ENCODE measurements at places on chromosomes 4 and X.

GRCh38 chrX:17077361-17077760 lies 130.9 kb downstream of the REPS2 start:
- no peak for DNase-seq

DNA sequence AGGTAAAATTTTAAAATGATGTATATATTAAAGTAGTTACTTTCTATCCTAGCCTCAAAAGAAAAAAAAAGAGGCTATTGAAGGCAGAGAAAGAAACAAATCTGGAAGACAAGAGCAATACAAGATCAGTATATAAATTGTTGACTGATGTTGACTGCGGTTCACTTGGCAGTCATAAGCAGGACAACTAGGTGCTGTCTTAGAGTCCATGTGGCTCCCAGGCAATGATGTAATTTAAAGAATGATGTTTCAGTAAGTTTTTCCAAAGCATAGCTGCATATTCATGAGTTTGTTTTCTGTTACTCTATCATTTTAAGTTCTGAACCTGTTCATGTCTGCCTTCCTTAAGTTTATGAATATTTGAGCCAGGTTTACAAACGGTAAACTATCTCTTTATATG lies 630.2 kb downstream of the FAT4 start:
- DNase-seq = no peak

DNA sequence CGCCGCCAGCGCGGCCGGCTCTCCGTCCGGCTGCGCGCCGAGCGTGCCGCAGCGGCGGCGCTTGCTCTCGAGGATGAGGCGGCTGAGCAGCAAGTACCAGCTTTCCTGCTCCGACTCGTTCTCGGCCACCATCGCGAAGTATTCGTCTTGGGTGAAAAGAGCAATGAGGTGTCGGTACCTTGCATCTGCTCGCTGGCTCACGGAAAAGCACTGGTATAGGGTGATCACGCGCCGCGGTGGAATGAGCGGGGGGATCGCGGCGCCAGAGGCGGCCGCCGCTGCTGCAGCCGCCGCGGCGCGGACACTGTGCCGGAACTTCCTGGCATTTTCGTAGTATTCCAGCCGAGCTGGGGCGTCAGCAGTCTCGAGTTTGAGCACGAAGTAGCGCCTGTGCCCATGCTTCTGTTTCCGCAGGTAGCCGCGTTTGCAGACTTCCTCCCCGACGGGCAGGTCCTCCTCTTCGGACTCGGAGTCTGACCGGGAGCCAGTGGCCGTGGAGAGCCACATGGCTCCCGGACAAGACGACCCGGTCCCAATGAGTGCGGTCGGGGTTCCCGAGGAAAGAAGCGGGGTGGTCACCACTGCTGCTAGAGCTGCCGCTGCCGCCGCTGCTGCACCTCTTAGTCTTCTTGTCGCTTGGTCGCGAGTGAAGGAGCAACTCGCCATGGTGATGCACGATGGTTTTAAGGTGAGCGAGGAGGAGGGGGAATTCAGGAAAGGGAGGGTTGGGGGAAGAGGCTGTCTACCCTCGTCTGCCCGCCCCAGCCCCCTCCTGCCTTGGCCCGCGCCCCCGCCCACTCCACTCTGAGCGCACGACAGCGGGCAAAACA lies 469 bp downstream of the IRS4 start:
- DNase-seq = no peak

DNA sequence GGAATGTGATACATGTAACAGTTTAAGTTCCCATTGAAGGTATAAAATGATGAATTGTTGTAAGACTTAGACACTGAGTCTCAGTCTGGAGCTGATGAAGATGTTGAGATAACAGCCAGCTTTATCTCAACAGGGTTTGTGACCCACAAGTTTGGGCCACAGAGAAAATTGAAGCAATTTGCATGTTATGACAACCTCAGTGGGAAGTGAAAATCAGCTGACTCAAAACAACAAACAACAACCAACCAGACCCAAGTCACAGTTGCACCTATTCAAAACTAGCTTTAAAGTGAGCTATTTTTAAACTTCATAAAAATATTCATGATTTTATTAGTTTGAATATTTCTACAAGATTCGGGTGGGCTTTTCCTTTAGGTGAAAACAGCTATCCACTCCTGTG lies 8.0 kb downstream of the SFRP2 start:
- DNase-seq = no peak

DNA sequence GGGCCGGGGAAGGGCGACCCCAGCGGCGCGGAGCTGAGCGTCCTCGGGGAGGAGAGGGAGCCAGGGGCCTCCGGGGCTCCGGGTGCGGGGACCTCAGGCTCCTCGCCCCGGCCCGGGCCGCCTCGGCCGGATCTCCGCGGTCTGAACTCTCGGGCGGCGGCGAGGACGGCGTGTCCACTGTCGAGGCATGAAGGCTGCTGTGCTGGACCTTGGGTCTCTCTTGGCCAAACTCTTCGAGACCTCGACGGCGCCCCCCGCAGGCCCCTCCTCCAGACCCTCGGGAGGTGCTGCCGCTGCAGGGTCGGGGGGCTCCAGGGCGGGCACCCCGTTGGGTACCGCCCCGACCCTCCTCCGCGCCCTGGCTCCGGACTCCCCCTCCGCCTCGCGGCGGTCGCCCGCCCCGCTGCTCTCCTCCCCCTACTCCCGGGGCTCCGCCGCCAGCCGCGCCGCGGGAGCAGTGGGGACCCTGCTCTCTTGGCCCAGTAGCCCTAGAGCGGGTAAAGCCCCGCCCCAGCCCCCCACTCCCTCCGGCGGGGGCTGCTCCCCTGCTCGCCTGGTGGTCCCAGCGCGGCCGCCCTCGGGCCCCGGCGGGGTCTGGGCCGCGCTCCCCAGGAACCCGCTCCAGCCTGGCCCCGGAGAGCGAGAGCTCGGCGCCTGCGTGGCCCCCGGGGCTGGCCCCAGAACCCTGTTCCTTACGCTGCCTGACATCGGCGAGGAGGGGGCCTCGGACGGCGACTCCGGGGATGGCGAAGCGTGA lies 564 bp downstream of the FAM149A start:
- DNase-seq = no peak

- DNase-seq = no peak
These were observed 341.1 kb downstream of the IL15 start for GRCh38 chr4:141977433-141977832.
